ENCODE measurements at places on chromosomes 12 and 14.

- DNase-seq, result no peak
Observed at GRCh38 chr12:10607885-10608458, 5.4 kb downstream of the MAGOHB start.

- DNase-seq, result no peak
Observed at GRCh38 chr12:30970559-30971197, 44.1 kb downstream of the TSPAN11 start.

GRCh38 chr14:100108840-100109593, 43.8 kb downstream of the EVL start:
- no peak for DNase-seq

DNA sequence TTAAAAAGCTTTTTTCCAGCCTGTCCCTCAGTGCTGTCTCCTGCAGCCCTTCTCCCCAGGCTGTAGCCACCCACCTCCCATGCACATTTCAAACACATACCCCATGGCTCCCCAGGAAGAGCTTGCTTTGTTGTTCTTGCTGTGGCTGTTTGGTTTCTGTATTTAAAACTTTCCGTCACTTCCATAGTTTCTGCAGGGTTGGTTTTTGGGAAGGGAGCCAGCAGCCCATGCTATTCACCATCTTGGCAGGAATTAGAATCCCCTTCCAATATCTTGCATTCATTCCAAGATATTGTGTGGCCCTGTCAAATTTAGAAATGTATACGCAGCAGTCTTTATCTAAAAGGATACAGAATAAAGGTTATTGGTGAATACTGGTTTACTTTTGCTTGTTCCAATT, 29.6 kb downstream of the CFAP251 start:
- no peak for DNase-seq

DNA sequence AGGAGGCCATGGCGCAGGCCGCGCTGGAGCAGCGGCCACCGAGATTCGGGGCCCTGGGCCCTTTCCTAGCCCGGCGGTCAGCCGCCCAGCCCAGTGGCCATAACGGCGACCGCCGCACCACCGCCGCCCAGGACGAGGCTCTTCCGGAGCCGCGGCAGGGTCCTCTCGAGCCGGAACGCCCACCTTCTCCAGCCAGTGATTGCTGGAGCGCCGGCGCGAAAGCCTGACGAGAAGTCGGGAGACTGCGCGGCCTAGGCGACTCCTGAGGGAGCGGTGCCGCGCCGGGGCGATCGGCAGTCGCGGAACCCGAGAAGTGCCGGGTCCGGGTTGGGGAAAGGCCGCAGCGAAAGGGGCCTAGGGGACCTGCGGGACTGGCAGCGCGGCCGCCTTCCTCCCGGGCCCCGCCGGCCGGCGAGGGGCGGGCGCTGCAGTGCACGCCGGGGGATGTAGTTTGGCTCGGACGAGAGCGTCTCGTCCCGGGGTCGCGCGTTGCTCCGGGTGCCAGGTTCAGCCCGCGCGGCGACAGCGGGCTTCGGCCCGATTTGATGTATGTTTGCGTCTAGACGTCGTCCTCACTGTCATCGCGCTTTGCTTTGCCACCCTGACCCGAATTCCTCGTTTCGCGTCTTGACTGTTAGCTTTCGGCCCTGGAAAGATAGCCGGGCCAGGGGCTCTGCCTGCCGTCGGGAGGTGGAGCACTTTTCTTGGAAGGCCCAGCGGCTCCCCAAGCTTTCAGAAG, at the start of gene VTI1B:
VTI1B (minus strand) TSS at position 153 of the 739 bp plus-strand sequence; CDS start at position 10, 143 bp downstream.
- peak; percentile 22 for DNase-seq

DNA sequence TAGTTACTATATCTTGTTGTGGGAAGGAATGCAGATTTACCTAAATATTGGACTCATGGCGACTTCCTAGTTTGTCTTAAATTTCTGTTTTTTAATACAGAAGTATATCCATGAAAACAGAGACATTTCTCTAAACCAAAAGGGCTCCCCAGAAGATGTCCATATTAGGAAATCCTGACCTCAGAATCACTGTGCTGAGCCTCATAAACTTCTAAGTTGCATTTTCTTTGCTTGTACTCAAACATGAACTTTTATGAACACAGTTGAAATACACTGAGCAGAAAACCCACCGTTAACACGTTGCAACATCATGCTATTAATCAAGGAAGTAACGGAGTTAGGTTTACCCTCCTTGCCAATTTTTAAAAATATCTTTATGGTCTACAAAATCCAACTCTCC, 42.9 kb upstream of the NR2C1 start:
- DNase-seq, result no peak

GRCh38 chr12:131041968-131042833, 88.5 kb downstream of the ADGRD1 start:
- no peak for DNase-seq

DNA sequence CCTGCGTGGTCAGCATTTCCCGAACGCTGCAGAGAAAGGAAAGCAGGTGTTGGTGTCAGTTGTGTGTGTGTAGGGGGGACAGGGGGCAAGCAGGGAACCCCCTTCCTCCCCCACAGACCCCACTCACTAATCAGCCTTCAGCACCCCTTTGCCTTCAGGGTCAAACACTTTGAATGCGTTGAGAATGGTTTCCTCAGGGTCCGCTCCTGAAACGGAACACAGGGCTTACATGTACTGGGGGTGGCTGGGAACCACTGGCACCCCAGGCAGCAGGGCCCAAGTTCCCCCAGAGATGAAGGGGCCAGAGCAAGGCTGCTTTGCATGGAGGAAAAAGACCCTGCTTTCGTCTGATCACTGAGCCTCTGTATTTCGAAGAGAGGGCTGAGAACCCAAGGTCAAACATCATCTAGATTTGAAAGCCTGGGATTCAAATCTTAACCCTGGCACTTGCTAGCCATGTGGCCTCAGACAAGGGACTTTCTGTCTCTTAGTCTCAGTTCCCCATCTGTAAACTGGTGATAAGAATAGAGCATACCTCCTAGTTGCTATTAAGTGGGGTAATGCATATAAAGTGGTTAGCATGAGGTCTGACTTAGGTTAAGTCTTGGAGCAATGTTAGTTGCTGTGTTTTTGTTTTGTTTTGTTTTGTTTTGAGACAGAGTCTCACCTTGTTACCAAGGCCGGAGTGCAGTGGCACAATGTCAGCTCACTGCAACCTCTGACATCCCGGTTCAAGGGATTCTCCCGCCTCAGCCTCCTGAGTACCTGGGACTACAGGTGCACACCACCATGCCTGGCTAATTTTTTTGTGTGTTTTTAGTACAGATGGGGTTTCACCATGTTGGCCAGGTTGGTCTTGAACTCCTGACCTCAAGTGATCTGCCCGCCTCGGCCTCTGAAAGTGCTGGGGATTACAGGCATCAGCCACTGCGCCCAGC, 7.0 kb downstream of the MYL2 start:
- DNase-seq, result no peak

DNA sequence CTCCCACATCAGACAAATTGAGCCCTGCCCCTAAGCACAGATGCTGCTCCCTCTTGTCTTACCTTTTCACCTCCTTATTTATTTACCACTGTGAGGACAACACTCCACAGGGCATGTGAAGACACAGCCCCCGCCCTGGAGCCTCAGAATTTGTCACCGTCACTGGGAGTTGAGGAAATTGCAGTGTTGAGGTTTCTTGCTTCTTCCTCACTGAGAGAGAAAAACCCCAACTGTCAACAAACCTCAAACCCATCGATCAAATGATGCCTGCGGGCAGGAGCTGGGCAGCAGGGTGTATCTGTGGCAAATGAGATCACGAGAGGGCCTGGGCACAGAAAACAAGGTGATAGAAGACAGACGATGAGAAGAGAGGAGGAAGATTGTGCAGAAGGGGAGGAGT, 30.5 kb upstream of the PLEKHG3 start:
- no peak for DNase-seq
